Fibroblast of the conjunctiva (primary cell): ENCODE measurements at places on chromosomes 12 and 14.

DNA sequence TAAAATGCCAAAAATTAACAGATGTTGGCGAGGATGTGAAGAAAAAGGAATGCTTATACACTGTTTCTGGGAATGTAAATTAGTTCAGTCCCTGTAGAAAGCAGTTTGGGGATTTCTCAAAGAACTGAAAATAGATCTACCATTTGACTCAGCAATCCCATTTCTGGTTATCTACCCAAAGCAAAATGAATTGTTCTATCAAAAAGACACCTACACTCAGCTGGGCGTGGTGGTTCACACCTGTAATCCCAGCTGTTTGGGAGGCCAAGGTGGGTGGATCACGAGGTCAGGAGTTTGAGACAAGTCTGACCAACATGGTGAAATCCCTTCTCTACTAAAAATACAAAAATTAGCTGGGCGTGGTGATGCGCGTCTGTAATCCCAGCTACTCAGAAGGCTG is 279.3 kb upstream of the PDE3A start:
- DNase-seq = no peak

DNA sequence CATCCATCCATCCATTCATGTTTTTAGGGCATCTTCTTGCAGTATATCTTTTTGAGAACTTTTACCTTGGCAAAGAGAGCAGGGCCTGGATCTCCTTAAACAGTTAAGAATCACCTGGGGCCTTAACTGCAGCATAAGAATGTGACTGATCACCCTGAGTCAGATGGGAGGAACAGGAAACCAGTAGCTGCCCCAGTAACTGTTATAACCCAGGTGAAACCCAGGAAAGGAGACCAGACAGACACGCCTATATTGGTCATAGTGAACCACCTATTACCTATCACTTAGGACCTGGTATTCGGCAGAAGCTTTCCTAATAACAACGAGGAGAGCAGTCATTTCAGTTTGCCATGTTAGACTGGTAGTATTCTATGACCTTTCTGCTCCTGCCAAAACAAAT is 43.4 kb upstream of the NR2C1 start:
- DNase-seq = no peak

DNA sequence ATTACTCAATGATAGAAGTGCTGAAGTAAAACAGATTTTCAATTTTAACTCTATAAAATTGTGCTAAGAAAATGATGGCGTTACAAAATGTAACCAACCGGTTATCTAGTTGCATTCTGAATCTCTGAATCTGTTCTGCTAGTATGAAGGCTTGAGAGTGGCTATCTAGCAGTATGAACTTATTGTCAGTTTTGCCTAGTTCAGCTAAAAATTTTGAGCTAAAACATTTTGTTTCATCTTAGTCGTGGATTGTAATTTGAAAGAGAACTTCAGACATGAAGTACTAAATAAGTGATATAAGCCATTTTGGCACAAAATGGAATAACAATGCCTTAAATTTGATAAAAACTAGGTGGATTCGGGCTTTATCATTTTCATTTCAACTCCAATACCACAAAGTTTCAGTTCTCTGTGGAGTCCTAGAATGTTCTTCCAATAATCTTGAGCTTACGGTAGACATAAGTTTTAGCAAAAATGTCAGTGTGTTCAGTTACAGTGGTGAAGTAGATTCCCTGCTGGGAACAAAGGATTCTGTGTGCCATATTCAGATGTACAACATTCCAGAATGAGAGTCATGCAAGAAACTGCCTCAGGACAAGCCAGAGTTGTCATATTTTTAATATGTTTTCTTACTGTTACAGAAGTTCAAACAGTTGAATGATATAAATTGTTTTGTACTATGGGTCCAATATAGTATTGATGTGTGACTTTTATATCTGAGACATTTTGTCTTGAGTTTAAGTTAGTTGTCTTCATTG is 28.1 kb downstream of the ATP6V1D start:
- no peak for DNase-seq

- no peak for DNase-seq
Measured at GRCh38 chr14:50524060-50524459, 8.3 kb downstream of the MAP4K5 start.

DNA sequence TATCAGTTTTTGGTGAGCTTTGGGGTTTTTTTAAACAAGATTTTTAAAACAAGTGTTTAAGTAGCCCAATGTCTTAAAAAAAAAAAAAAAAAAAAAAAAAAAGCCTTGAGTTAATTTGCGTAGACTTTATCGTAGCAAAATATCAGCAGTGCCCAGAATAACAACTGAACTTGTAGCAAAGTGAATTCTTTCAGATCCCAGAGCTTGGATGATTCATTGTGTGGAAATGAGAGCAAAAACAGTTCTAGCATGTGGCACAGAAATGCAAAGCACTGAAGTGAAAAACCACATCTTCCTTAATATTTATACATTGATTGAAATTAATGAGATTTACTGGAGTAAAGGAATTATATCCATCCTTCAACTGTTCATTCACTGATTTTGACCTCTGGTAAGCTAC is 258.1 kb downstream of the EGLN3 start:
- peak; percentile 69 for DNase-seq

GRCh38 chr12:116955382-116956021 is 44.8 kb downstream of the FBXW8 start:
- DNase-seq = peak; percentile 22

DNA sequence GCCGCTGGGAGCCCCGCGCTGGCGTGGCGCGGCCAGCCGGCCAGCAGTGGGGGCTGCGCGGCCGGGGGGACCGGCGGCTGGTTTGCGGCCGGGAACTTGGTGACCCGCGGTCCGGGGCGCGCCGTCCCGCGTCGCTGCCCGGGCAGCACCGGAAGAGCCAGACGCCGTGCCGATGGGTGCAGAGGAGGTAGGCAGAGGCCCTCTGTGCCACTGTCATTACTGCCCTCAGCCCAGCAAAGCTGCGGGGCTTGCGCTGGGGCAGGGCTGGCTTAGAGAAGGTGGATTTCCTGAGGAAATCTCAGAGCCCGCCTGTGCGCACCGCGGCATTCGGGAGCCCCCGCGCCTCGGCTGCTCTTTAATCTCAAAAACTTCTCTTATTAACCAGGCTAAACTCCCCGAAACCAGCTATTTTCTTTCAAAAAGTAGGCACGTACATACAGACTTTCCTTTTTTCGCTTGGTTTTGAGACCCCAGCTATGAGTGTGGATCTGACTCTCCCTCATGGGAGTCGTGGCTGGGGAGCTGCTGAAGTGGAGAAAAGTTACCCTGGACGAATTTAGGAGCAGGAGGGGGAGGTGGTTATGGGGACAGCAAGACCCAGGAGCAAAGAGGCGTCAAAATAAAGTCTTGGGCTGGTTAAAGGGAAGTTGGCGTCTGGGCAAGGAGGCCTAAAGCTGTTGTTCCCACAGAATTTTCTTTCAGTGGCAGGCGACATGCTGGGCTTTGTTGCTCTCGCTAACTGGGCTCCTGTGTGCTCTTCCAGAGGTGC is 802 bp downstream of the SUSD6 start:
- no peak for DNase-seq

DNA sequence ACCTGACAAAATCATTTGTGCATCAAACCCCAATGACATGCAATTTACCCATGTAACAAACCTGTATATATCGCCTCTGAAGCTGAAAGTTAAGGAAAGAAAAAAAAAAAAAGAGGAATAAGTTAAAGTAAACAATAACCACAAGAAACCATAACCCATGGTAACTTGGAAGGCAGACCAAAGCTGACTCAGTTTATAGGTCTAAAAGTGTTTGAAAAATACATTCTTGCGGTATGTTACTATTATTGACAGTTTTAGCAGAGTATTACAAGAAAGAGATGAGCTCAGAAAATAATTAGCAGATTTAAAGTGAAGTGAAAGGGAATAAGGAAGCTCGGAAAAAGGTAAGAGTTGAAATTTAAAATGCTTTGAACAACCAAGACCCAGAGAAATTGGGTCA is 34.4 kb upstream of the MGAT4C start:
- no peak for DNase-seq

DNA sequence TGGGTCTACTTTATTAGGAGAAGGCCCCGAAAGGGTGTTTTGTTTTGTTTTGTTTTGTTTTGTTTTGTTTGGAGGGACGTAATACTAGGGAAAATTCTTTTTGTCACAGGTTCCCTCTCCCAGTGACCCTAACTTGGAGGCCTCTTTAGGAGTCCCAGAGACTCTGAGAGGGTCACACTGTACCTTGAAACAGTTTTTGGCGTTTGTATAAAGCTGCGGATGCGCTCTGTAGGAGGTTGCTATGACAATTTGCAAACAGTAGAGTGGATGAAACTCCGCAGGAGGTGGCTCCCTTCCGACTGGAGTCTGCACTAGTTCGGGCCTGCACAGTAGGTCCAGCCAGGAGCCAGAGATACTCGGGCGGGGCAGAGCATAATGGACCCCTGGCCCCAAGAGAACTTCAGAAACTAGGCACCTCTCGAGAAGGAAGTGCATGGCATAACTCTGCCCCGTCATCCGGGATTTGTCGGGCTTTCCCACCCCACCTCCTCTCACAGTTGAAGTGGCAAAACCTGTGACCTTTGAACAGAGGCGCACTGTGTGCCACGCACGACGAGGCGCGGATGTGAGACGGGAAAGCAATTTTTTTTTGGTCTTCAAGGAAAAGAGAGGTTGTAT is 1.3 kb upstream of the DYRK2 start:
- DNase-seq = no peak

DNA sequence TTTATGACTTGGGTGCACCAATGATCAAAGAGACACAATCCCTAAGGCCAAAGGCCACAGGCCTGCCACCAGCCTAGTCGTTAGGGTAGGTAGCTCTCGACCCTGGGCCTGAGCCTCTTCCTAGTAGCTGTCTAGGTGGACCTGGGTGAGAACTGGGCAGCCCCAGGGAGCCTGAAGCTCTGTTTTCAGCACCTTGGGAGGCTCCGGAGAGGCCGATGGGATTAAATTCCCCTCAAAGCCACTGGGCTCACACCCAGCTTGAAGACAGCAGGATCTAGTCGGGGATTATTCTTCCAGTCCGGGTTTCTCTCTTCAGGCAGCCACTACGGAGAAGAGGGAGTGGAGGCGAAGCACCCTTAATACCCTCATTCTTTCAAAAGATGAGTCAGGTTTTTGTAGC is 79.8 kb downstream of the TMEM260 start:
- no peak for DNase-seq

GRCh38 chr14:22379727-22380126 is 209.3 kb downstream of the DAD1 start:
- DNase-seq = no peak

GRCh38 chr12:120972870-120973543 is 5.3 kb upstream of the HNF1A start:
- DNase-seq = no peak

DNA sequence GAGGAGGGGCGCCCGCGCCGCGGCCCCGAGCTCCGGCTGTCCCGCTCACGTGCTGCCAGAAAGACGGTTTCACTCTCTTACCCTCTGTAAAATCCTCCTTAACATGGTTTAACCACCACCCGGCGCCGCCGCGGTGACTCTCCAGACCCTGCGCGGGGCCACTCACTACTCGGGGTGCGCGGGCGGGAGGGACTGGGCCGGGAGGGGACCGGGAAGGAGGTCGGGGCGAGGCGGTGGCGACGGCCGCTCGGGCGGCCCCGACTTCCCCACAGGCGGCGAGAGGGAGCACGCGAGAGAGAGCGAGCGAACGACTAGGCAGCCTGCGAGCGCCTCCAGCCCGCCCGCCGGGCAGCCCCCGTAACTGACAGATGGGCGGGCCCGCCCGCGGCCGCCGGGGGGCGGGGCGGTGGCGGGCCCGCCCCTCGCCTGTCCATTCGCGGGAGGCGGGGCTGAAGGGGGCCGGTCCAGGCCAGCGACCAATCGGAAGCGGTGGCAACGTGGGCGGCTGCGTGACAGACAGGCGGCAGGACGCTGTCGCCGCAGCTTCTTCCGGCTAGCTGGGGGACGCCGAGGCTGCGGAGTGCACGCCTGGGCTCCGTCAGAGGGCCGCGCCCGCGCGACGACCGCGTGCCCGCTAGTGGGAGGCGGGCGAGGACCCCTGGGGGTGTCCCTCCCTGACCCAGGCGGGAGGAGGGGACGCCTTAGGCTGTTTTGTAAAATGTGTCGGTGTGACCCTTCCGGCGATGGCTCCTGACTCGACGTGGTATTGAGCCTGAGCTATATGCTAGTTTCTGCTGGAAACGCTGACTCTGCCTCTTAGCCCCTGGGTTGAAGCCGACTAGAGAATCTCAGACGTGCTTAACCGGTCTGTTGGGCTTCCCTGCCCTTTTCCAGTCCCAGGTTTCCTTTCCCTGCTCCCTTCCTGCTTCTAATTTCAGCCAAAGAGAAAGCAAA is at the start of gene EEA1:
Gene EEA1, minus strand, starts transcription at position 334 of the 954 bp plus-strand sequence. Its CDS starts 229 bp downstream, at position 105.
- DNase-seq = peak; percentile 93

DNA sequence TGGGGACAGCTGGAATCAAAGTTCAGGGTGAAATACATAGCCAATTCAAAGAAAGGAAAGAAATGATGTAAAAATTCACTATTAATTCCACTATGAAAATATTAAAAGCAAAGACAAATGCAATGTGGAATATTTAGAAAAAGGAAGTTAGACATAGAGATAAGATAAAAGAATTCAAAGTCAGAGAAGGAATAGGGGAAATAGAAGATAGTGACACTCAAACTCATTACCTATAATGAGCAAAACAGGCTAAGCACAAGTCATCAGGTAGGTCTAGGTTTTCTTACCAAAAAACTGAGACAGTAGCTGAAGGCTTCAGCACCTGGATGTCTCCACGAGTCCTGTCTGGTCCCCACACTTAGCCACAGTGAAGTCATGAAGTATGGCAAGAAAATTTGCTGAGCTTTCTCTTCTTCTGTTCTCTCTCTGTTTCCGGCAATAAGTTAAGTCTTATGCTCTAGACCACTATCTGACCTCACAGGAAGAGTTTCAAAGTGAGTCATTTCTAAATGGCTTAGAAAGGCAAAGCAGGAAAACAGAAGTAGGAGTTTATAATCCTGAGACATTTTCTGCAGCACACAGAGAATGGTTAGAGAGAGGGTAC is at the start of gene C3AR1:
Gene C3AR1, minus strand, starts transcription at position 369 of the 604 bp plus-strand sequence. CDS start 6,174 bp downstream, outside the sequence.
- DNase-seq = no peak

- peak; percentile 78 for DNase-seq
Measured at GRCh38 chr12:401235-402028, at the start of gene CCDC77. CCDC77 (plus strand) TSS chr12:401644; CDS start chr12:409384, 7,740 bp downstream.

GRCh38 chr14:101177301-101177971 is 273.9 kb upstream of the RTL1 start:
- DNase-seq = no peak

- DNase-seq = no peak
Measured at GRCh38 chr14:21880918-21881317, 207.3 kb upstream of the OR4E1 start.

DNA sequence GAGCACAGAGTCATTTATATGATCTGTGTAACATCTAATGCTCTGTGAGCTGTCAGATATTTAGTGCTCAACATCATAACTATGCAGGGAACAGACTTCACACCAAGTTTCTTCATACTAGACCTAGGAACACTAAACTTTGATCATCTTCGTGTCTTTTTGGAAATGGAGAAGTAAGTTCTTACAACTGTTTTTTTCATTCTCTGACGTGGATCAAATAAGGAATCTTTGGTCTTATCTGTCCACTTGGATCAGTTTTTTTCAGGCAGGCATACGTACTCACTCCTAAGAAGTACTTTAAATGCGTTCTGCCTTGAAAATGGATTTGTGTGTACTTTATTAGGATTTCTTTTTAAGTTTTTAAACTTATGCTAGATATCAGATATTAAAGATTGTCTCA is 191.0 kb downstream of the FBXL14 start:
- no peak for DNase-seq
